ENCODE measurements at places on chromosomes 13 and 19.

DNA sequence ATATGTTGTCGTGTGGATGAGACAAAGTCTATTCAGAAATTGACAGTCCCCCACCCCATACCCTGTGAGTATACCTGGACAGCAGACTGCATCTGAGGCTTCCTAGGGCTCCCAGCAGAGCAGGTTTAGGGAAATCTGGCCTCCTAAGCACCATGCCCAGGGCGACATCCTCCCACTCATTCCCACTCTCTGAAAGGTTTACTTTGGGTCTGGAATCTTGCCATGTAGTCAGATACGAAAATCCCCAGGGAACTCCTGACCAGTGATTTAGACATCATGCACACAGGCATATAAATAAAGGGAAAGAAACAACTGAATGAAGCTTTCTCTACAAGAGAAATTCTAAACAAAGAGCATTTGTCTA lies 717 bp upstream of the NALCN start:
- DNase-seq, result no peak

DNA sequence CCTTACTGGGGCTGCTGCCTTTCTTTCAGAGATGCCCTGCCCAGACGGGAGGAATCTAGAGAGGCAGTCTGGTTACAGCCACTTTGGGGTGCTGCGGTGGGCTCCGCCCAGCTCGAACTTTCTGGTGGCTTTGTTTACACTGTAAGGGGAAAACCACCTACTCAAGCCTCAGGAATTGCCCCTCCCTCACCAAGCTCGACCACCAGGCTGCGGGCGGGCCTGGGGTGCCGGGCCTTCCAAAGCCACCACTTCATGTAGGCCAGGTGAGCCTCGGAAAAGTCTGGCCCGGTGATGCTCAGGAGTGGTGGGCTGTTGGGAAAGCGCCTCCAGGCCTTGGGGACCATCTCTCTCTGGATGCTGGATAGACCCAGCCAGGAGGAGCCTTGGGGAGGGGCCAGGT lies 218.6 kb downstream of the MTUS2 start:
- DNase-seq, result no peak

DNA sequence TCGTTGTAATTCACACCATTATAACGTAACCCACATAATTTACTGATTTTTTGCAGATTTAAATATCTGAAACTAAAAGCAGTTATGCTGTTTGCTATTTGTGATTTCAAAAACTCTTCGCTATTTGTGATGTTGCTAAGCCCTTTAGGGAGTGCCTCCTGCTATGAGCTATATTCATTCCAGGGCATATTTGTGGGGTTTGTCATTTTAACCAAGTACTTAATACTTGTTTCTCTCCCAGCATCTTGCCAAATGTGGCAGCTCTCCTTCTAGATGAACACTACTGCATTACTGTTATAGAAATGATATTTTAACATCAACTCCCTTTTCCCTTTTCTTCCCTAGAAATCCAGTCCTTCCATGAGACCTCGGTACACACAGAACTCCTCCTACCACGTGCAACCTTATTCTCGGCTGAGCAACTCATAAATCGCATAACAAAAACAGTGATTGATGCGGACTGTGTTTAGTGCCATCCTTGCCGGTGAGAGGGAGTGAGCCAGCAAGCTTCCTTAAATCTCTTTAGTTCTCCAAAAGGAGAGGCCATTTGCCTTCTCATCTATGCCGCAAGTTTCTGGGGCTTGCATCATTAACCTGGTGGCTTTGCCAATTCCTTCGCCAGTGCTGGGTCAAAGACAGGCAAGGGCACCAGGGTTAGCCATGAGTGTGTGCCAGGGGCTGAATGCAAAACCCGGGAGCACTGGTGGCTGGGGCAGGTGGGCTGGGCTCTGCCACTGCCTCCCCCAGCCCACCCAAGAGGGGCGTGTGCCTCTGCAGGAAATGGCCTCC lies 33.4 kb downstream of the RFX2 start:
- DNase-seq, result no peak

DNA sequence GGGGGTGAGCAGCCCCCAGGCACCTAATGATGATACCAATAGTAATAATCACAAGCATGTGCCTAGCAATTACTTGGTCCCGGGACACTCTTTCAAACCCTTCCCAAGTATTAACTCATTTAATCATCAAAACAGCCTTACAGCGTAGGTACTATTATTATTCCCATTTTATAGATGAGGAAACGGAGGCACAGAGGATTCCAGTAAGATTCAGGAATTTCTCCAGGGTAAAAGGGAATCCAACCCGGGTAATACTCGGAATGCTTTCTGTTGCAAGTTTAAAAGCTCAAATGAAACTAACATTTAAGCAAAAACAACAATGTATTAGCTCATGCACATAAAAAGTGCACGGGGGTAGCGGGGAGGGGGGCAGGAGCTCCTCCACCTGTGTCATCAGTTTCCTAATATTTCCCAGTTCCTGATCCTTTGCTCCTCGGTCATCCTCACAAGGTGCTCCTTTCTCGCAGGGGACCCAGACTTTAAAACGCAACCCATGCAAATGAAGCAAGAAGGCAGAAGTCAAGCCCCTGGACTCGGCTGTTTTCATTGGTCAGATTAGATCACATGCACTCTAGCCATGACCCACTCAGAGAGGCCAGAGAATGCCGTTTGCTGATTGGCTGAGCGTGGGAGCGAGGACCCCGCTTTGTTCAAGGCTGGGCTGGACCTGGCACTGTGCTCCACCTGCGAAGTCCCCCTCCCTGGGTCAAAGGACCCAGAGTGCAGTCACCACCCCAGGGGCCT lies 38.3 kb upstream of the C19orf12 start:
- DNase-seq, result no peak

DNA sequence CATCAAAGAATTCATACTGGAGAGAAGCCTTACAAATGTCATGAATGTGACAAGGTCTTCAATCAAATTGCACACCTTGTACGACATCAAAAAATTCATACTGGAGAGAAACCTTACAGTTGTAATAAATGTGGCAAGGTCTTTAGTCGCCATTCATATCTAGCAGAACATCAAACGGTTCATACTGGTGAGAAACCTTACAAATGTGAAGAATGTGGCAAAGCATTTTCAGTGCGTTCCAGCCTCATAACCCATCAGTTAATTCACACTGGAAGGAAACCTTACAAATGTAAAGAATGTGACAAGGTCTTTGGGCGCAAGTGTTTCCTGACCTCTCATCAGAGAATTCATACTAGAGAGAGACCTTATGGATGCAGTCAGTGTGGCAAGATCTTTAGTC lies 13.2 kb upstream of the ZNF534 start:
- DNase-seq, result no peak

DNA sequence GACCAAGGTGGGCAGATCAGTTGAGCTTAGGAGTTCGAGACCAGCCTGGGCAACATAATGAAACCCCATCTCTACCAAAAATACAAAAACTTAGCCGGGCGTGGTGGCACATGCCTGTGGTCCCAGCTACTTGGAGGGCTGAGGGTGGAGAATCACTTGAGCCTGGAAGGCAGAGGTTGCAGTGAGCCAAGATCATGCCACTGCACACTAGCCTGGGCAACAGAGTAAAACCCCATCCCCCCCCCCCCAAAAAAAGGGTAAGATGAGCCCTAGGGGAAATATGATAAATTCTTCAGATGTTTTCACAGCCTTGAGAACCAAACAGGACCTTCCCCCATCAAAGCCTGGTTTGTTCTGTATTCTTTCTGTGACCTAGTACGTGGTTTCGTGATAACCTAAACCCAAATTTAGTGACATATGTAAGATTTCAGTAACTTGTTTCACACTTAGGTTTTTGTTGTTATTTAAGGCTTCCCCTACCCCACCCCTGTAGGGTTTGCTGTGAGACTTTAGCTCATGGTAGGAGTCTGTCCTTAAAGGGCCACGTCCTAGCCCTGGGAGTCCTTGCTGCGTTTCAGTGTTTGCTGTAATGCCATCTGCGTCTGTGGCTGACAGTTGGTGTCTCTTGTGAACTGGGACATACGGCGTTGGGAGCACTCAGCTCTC lies 49.6 kb downstream of the MYO9B start:
- no peak for DNase-seq

- DNase-seq, result peak; percentile 13
Observed at GRCh38 chr13:98853771-98854221, 101.3 kb upstream of the SLC15A1 start.

GRCh38 chr13:78589206-78589605 lies 14.1 kb downstream of the POU4F1 start:
- peak; percentile 43 for DNase-seq

DNA sequence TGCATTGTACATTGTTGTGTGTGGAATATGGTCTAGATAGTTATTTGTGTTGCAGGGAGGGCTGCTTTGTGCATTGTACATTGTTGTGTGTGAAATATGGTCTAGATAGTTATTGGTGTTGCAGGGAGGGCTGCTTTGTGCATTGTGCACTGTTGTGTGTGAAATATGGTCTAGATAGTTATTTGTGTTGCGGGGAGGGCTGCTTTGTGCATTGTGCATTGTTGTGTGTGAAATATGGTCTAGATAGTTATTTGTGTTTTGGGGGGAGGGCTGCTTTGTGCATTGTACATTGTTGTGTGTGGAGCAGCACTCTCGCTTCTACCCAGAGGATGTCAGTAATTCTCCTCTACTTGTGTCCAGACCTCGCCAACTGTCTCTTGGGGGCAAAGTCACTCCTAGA lies 36.3 kb upstream of the ZNF835 start:
- DNase-seq, result no peak

- no peak for DNase-seq
Observed at GRCh38 chr13:51317262-51317661, 22.2 kb upstream of the SERPINE3 start.

DNA sequence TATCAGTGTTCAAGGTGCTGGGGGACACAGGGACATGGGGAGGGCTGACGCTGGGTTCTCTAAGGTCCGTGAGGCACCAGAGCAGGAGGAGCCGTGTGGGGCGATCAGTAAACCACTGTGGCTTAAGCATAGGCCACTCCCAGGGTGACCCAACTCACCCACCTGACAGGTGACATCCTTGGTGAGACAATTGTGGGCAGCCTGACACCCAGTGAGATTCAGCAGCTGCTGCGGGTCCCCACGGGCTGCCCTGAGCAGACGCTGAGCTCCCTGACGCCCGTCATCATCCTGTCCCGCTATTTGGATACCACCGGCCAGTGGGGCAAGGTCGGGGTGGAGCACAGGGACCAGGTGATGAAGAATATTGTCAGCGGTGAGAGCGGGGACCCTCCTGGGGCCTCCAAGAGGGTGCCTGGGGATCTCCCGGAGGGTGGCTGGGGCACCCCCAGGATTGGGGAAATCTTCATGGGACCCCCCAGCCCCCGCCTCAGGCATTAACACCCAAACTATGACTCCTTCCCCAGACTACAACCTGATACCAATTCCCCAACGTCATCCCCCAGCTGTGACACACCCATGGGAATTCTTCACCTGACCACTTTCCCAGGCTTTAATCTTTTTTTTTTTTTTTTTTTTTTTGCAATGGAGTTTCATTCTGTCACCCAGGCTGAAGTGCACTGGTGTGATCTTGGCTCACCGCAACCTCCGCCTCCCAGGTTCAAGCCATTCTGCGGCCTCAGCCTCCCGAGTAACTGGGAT lies 33.3 kb upstream of the SHFL start:
- no peak for DNase-seq

- peak; percentile 9 for DNase-seq
Observed at GRCh38 chr19:55702131-55702627, 27.2 kb downstream of the EPN1 start.

GRCh38 chr13:58879114-58879513 lies 1247.6 kb downstream of the PCDH17 start:
- DNase-seq, result no peak

- DNase-seq, result peak; percentile 29
Observed at GRCh38 chr19:39046037-39046821, 13.9 kb upstream of the FBXO27 start.

Measured in hematopoietic multipotent progenitor cell (in vitro differentiated cells).